ENCODE measurements at places on chromosomes 1 and 21.
A peak's percentile ranks its signal among the peaks of the same experiment; 100 is the strongest.

- DNase-seq = no peak
Measured at GRCh38 chr1:8681911-8682310, 135.5 kb downstream of the RERE start.

DNA sequence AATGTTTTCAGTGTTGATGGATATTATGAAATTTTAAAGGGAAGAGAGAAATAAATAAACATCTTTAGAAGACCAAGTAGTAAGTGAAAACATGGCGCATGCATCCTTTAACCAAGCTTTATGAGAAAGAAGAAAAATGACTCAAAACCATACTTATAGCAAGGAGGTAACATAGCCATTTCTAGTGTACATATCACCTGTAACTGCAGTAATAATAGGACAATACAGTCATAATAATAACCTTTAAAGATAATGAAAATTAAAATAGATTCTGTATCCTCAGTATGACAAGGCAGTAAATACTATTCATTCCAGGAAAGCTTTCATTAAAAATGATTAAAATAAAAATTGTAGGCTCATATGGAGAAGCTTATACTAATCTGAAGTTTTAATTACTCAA is 141.2 kb downstream of the COL24A1 start:
- no peak for DNase-seq

DNA sequence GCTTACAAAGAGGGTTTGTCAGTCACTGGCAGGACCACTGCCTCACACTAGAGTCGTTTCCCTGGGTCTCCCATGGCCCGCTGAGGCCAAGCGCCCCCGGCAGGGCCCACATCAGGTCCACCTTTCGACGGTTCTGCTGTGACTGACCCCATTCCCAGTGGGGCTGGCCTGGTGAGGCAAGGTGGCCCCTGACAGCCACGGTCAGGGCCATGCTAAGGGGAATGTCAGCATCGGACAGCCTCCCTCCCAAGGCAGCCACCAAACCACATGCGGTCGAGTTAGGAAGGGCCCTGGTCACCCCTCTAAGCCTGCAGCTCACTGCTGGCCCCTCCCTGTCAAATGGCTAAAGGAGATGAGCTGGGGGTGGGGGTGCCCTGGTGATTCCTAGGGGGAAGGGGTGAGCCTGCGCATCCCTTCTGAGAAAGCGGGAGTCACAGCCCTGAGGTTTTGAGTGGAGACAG is 2.9 kb upstream of the KIF17 start:
- DNase-seq = no peak

- DNase-seq = no peak
Measured at GRCh38 chr1:210464519-210465039, 135.9 kb downstream of the HHAT start.

GRCh38 chr1:165915932-165916348 is 88.5 kb downstream of the UCK2 start:
- no peak for DNase-seq

DNA sequence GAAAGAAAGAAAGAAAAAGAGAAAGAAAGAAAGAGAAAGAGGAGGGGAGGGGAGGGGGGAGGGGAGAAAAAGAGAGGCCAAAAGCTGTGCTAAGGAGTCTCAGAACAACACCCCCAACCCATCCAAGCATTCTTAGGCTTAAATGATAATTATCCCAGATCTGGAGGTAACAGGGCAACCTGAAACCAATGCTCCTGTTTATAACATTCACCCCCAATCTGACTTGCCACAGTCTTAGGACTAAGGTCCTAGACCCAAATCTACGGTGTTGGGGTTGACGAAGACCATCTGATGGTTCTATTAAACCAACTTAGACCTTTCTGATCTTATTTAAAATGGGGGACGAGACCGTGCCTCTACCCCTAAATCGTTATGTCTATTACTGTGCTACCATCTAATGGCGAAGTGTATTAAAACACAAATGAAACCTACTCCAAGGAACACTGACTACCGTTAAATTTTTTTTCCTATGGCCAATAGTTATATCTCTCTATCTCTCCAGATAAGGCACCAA is 119.3 kb upstream of the CDC42BPA start:
- DNase-seq = peak; percentile 8

DNA sequence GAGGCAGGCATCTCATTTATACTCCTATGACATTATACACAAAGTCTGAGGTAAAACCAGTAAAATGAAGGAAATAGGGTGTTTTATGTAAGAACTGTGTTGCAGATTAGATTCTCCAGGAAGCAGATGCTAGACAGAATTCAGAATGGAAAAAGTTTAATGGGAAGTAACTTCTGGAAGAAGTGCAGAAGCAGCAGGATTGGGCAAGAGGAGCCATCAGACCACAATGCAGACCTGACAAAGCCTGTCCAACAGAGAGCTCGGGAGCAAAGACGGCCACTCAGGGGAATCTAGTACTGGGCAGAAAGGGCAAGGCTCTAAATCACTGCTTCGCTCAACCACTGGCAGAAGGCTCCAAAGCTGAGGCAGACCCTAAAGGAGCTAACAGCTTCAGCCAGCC is 33.7 kb downstream of the FBXO42 start:
- DNase-seq = no peak

DNA sequence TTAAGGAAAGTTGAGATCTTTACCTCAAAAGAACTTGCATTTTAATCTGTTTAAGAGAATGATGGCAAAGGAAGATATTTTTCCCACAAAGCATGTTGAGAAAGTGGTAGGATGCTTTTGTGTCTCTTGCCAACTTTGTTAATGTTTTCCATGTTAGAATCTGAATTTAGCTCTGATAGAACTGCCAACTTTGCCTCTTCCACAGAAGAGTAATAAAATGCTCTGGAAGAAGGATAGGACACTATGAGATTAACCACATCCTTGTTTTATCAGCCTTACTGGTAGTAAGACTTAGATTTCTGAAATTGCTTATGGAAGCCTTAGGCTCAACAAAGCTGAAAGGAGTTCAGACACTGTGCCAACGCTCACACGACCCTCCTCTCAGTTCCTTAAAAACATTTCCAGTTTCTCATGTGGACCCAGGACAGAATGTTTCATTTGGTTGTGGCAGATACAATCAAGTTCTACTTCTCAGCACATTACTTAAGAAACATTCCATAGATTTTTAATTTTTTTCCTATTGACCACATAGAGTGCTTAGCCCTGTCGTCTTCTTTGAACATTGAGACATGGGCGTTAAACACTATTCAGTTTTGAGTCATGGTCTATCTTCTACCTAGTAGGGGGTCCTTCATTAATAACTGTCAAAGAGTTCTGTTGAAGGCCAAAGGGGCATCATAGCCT is 59.0 kb downstream of the MTR start:
- DNase-seq = no peak

DNA sequence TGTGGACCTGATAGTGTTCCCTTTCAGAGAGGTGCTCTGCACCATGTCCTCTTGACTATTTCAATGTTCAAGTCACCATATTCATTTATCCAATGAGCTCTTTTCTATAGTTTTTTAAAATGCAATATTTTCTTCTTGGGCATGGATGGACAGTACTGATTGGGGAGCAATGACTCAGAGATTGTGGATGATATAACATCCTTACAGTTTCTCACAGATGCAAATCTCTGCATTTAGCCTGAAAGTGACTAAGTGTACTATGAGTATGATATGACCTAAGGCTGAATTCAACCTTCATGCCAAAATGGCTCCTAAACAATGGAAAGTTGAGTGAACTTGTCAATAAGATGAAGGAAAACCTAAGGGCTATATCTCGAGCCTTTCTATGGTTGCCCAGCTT is 36.5 kb downstream of the C4BPA start:
- no peak for DNase-seq

DNA sequence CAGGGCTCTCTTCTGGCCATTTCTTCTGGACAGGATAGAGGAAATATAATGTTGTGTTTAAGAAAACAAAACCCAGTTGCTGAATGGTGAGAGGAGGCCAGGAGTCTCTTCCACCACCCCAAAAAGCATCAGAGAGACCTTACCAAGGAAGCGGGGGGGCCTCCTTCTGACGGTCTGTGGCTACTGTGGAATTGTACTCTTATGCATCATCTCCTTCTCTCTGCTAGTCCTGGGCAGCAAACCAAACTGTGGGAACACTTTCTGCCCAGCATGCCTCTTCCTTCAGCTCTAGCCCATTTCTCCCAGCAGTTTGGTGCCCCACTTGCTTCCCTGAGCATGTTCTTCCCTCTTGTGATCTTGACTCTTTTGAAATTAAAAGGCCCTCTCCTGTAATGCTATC is 157.7 kb downstream of the HHIPL2 start:
- no peak for DNase-seq

- DNase-seq = no peak
Measured at GRCh38 chr1:162007466-162007865, 16.2 kb downstream of the OLFML2B start.

DNA sequence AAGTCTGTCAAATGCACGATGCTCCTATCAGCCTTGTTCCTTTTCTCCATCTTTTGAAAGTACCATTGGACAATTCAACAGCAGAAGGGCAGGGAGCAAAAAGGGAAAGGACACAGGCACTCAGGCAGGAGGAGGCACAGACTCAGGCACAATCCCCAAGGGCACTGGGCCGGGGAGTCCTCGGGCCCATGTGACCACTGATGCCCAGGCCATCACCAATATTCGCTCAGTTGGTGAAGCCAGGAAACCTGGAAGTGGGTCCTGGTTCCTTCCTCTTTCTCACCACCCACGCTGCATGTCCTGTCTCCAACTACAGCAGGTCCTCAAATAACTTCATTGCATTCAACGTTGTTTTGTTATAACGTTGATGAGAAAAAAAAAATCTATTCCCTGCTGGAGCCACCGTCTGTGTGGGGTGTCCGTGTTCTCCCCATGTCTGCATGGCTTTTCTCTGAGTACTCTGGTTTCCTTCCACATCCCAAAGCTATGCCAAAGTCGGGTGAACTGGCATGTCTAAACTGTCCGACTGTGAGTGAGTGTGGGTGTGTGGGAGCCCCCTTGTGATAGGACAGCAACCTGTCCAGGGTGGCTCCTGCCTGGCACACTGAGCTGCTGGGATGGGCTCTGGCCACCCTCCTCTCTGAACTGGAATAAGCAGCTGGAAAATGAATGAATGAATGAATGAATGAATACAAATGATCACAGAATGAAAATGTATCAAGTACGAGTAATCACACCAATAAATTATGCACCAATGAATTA is 12.5 kb downstream of the NID1 start:
- no peak for DNase-seq

DNA sequence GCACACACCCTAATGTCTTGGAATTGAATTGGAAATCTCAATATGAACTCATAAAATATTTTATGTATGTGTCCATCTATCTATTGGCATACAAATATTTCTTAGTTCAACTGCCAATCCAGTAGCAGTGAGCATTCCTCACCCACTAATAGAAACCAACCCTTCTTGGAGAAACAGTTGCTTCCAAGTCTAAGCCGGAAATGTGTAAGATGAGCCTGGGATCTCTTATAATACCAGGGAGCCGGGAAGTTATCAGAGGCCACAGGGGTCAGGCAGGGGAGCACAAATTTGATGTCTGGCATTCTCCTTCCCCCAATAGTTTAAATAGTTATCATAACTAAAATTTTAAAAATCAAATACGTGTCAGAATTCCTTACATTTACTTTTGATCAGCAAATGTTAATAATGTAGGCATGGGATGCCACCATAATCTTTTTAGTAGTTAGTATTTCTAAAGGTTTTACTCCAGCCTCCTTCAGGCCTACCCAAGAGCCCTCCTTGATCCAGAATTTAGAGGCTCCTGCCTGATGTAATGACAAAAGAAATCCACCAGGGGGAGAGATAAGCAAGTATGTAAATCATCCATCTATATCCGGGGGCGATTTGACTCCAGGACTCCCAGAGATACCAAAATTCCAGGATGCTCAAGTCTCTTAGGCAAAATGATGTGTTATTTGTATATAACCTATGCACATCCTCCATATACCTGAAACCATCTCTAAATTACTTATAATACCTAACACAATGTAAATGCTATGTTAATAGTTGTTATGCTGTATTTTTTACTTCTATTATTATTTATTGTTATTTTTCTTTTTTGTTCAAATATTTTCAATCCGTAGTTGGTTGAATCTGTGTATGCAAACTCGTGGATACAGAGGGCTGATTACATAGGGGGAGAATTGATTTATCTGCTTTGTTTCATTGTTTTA is 218.7 kb upstream of the COA6 start:
- peak; percentile 45 for DNase-seq

- DNase-seq = no peak
Measured at GRCh38 chr1:5513179-5513578, 479.0 kb downstream of the NPHP4 start.

DNA sequence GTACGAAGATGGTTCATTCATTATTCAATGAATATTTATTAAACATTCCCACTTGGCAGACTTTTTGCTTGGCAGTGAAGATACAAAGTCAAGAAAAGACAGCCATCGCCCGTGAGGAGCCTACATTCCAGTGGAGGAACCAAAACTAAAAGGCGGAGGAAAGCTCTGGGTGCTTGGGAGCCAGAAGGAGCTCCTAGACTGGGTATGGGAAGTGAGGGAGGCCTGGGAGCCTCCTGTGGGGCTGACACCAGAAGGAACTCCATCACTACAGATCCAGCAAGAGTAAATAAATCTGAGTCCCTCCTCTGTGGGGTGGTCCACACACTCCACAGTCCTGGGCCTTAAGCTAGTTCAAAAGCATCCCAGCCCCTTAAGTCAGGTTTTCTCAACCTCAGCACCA is 14.9 kb downstream of the RNASEL start:
- DNase-seq = no peak

DNA sequence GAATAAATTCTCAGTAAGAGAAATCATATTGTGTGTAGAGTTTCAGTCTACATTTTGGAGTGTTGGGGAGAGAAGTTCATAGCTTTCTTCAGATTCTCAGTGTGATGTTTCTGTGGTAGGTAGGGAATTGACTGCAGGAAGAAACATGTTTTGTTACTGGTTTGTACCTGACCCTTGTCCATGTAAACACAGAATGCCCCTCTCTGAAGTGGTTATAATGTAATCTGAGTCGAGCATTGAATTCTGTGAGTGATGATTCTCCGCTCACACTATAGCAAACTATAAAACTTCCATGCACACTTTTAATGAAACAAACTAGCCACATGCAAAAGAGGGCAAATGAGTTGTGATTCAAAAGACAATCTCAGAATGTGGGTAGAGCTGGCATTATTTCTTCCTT is 433.2 kb downstream of the USP25 start:
- DNase-seq = no peak

- DNase-seq = no peak
Measured at GRCh38 chr1:5611431-5611830, 380.8 kb downstream of the NPHP4 start.

- no peak for DNase-seq
Measured at GRCh38 chr1:222786121-222786520, 28.7 kb upstream of the DISP1 start.
